ENCODE measurements at places on chromosomes 6 and 20. TPM values are rescaled to one million over a fixed set of nuclear protein-coding genes. Genes with fewer than 3 reads are reported as not detected.
A peak's percentile ranks its signal among the peaks of the same experiment; 100 is the strongest.

The ENPP1 gene
- 1.0 TPM for total RNA-seq

The SIRPD gene
- total RNA-seq = not detected

The NR2E1 gene
- not detected for total RNA-seq

The TDRD6 gene
- total RNA-seq = 0.22 TPM

GRCh38 chr20:47456952-47457724 is 44.5 kb upstream of the NCOA3 start:
- H3K27ac ChIP-seq = peak overlapping the region; percentile 79
- DNase-seq = no peak
- no peaks in the 10 kb centered on the region for H3K27me3 ChIP-seq
- no peaks in the 10 kb centered on the region for H3K36me3 ChIP-seq
- H3K4me3 ChIP-seq = no peak overlapping the region

GRCh38 chr6:165574220-165575157 is 88.6 kb downstream of the PDE10A start:
- no peak overlapping the region for H3K4me3 ChIP-seq
- H3K36me3 ChIP-seq = no peaks in the 10 kb centered on the region
- H3K27ac ChIP-seq = no peak overlapping the region
- no peak for DNase-seq

DNA sequence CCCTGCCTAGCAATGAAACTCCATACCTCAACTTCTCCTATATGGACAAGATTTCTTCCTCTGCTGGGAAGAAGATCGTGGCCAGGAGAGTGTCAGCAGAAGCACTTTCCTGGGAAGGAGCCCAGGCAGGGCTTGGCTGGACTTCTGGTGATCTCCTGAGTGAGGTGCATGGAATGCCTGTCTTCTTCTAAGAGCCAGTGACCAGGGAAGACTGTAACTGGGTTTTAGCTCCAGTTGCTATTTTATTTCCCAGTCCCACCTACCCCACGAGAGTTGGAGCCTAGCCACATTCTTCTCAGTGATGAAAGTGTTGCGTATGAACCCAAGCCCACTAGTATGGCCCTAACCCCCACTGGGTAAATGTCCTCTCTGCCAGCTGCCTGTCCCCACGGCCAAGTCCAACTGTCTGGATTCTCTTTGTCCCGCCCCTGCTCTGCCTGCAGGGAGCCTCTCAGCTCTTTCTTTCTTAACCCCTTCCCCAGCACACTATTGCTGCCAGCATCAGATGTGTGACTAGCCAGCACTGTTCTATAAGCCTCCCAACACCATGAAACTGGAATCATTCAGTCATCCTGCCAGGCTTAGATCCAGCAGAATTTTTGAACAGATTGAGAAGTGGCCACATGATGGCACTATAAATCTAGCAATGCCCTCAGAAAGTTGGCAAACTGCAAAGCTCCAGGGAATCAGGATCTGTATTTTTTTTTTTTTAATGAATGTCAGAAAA is 69.8 kb upstream of the FAM184A start:
- DNase-seq = no peak
- H3K4me1 ChIP-seq = peaks cover 28% of the 10 kb centered on the region
- H3K27me3 ChIP-seq = no peaks in the 10 kb centered on the region
- H3K27ac ChIP-seq = no peak overlapping the region
